Cortex of kidney (tissue), 1 donor: ENCODE measurements at places on chromosomes 16 and 17.

GRCh38 chr17:29936724-29937123 is 4.7 kb upstream of the EFCAB5 start:
- DNase-seq, result no peak

DNA sequence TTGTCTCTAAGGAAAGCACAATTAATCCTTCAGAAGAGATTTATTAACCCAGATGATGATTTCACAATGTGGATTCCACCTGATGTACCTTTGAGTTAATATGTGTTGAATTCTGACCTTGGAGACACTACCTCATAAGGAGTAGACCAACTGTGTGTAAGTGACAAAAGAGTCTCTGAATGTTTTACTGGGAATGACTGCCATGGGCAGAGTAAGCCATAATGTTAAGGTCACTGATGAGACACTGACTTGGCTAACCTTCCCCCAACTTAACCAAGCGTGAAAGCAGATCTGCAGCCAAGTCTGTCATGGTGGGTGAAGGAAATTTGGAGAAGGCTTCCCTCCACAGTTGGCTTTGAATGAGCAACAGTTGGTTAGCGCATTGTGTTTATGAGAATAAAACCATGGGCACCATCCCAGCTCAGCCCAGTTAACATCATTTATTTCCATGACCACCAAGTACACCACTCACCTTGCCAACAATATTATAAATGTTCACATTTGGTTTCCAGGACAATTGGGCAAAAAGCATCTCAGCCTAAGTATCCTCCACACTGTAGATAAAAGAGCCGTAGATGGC is 618.5 kb downstream of the KCNJ2 start:
- no peak for DNase-seq

DNA sequence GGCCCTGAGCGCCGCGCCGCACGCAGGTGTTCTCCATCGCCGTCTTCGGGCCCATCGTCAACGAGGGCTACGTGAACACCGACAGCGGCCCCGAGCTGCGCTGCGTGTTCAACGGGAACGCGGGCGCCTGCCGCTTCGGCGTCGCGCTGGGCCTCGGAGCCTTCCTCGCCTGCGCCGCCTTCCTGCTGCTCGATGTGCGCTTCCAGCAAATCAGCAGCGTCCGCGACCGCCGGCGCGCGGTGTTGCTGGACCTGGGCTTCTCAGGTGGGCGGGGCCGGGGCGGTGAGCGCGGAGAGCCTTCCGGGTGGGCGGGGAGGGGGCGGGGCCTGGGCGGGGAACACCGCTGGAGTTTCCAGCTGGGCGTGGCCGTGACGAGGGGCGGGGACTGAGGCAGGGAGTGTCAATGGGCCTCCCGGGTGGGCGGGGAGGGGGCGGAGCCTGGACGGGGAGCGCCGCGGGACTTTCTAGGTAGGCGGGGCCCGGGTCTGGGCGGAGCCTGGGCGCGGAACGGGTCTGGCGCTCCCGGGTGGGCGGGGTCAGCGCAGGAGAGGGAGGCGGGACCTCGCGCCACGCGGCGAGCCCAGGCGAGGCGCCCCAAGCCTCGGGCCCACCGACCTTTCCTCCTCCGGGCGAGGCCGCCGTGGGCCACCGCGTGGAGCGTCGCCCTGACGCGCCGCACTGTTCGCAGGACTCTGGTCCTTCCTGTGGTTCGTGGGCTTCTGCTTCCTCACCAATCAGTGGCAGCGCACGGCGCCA is 2.4 kb downstream of the SYNGR3 start:
- no peak for DNase-seq

- no peak for DNase-seq
Observed at GRCh38 chr16:51355195-51355594, 204.1 kb upstream of the SALL1 start.

- no peak for DNase-seq
Observed at GRCh38 chr17:71502443-71502842, 618.4 kb upstream of the SOX9 start.

DNA sequence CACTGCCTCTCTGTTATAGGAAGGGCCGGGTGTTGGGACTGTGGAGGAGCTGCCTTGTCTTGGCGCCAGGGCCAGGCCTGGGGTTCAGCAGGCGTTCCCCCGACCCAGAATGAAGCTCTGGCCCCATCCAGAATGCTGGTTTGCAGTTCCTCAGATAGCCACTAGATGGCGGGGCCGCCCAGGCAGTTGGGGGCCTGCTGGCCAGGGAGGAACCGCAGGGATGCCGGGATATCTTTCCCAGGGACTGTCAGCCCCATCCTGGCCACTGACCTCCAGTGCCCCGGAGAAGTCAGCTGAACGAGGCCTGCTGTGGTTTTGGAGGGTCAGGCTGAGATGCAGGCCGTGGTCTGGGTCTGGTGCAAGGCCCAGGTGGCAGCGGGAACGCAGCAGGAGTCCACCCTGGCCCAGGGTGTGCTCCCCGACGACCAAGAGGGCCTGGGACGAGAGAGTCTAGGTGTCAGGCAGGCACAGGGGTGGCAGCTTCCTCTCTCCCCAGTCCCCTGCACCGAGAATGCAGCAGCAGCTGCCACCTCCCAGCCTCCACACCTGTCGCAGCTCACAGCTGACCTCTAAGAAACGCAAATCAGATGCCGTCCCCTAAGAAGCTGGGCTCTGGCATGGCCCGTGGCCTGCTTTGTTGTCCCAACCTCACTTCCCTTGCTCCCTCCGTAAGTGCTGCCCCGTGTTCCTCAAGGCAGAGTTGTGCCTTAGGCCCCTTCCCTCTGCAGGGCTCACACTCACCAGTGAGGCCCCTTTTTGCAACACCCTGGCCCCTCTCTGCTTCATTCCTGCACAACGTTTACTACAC is 51.2 kb downstream of the RMI2 start:
- no peak for DNase-seq

DNA sequence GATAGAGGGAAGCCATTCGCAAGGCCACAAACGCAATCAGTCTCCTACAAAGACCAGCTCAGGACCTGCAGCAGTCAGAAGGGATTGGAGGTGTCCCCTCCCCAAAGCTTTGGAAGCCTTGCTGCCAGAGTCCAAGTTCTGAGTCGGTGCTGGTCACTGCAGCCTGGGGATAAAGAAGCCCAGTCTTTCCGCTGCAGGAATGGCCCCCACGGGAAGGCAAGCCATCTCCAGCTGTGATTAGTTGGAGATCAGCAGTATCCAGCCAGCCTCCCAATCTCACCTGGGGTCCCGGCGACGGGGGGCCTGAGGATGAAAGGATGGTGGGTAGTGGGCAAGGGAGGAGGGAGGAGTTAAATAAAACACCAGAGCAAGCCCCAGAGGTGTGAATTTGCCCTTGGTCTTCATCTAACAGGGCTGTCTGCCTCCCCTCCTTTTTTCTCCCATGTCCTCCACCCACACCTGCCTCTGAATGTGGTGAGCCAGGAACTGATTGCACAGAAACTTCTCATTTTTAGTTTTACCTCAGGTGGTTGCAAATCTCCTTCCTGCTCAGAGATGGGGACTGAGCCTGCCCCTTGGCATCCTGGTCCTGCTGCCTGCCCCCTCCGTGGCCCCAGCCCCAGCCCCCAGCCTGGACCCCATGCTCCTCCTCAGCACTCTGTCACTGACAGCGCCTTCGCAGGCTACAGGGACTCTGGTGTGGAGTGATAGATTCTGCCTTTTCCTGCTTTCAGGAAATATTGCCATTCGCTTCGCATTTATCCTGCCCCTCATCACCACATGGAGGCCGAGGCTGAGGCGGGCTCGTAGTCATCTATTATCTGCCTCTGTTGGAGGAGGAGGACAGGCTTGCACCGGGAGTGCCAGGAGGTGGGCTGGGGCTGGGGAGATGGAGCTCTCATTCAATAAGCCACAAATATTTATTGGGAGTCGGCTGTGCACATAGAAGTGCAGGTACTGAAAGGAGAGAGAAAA is 262.9 kb upstream of the SDK2 start:
- DNase-seq, result no peak

GRCh38 chr17:596287-596686 is 118.4 kb downstream of the VPS53 start:
- DNase-seq, result no peak

GRCh38 chr16:15592324-15592723 is 50.6 kb downstream of the MARF1 start:
- DNase-seq, result no peak

- no peak for DNase-seq
Observed at GRCh38 chr17:63834431-63835166, 7.1 kb upstream of the FTSJ3 start.

DNA sequence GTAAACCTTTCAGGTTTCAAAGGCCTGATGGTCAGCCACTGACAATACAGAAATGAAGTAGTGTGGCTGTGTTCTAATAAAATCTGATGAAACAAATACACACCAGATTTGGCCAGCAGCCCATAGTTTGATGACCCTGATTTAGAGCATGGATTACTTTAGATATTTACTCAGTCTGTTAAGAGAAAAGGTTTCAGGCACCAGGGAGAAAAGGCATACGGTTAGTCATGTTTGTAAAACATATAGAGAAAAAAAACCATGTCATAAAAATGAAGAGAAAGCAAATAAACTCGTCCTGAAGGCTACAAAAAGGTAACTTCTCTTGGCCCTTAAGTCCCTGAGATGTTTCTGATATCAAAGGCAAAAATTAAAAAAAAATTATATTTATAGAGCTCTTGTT is 112.1 kb downstream of the ADAMTS18 start:
- DNase-seq, result no peak

GRCh38 chr16:9092282-9092977 is 986 bp downstream of the HAPSTR1 start:
- DNase-seq, result no peak

GRCh38 chr17:7380855-7381683 is at the start of gene TNK1:
Gene TNK1, plus strand, starts transcription at chr17:7381089. Its CDS starts 1,838 bp downstream, at chr17:7382927.
- no peak for DNase-seq

- DNase-seq, result no peak
Observed at GRCh38 chr17:11901931-11902330, 95.3 kb downstream of the ZNF18 start.

DNA sequence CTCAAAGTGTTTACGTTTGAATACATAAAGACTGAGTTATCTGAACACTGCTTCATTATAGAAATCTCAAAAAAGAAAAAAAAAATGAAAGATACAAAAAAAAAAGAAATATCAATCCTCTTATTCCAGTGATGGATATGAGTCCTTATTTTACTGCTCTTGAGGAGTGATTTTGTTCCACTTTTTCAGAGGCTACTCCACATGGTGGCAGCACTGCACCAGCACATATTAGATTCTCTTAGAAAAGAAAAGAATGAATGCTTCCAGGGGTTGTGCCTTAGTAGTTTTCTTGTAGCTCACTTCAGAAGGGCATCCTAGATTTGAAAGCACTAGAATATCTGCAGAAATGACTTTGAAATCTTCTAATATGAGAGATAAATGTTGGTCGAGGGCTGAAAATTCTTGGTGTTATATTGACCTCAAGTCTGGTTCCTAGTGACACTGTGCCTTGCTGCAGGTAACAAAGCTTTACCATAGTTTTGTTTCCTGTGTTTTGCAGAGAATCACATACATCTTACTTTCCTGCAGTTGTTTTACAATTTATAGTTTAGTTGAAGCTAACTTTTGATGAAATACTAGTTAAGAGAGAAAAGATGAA is 25.9 kb downstream of the AP2B1 start:
- no peak for DNase-seq

DNA sequence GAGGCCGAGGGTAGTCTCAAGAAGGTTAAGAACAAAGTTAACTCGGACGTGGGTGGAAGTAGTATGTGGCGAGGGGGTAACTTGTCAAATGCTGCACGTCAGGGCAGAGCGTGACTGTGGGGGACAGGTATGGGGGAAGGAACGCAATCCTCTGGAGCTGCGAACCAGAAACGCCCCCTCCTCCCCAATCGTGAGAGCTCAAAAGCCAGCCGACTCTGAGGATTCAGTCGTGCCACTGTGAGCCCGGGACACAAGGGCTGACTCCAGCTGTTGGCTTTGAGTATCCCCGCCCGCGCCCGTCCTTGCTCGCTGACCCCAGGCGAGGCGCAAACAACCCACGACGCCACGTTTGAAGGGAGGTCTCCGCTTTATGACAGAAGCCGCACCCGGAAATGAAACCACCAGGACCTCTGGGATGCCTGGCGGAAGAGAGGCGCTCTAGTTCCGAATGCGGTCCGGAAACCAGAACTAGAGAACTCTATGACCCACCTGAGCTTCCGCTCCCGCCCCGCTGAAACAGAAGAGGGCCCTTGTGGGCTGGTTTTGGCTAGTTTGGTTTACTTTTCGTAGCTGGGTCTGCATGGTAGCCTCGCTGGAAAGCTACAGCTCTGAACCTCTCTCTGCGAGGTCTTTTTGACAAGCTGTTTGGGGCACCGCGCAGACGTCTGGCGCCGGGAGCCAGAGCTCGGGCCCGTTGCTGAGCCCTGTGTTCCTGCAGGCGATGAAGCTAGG is at the start of gene PEX12:
Gene PEX12 (minus strand): TSS at position 375 of the 732 bp plus-strand sequence. CDS start 550 bp downstream, outside the sequence.
- no peak for DNase-seq

DNA sequence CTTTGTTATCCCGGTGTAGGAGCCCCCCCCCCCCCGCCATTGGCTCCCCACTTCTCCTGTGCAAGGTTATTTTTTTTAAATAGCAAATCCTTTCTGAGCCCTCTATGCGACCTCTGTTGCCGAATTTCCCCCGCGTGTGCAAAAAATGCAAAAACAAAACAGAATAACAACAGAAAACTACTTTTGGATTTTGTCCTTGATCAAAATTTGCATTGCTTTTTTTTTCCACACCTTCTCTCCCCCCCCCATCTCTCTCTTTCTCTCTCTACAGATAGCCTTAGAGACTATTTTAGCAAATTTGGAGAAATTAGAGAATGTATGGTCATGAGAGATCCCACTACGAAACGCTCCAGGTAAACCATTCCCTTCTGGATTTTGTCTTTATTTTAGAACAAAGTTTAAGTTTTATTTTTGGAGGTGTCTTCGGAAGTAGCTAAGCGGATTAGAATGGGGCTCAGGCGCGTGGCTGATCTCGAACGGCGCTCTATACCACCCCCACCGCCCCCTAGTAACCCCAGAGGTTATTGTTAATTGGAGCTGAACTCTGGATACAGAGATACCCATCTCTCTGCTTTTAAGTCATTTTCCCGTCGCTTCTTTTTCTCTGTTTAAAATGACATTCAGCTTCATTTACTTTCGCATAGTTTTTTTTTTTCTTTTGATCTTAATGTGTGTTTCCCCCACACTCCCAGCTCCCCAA is 1.0 kb downstream of the MSI2 start:
- no peak for DNase-seq

DNA sequence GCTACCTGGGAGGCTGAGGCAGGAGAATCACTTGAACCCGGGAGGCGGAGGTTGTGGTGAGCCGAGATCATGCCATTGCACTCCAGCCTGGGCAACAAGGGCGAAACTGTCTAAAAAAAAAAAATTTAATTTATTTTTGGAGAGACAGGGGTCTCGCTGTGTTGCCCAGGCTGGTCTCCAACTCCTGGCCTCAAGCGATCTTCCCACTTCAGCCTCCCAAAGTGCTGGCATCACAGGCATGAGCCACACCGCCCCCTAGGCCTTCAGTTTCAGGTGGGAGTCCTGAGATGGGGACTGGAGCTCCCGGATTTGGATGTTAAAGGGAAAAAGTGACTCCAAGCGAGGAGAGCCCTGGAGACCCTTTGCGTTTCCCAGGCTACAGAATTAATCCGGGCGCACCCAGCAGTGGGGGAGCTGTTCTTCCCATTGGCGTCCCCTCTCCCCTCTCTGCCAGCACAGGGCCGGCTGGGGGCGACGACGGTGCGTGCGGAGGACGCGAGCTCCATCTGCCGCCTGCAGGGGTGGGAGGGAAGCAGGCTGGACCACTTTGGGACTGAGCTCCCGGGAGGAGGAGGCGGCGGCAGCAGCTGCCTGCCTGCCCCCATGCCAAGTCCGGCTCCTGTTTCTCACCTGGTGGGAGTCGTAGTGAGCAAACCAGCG is 49.3 kb upstream of the USP7 start:
- no peak for DNase-seq

- no peak for DNase-seq
Observed at GRCh38 chr16:13435873-13436474, 484.0 kb upstream of the ERCC4 start.

- DNase-seq, result no peak
Observed at GRCh38 chr17:31487648-31488263, 96.3 kb downstream of the RAB11FIP4 start.
